ENCODE measurements at places on chromosomes 12 and 14. TPM values are rescaled to one million over a fixed set of nuclear protein-coding genes. Genes with fewer than 3 reads are reported as not detected.
A peak's percentile ranks its signal among the peaks of the same experiment; 100 is the strongest.

Gene RPGRIP1
- total RNA-seq = not detected

Gene SLC7A8
- 0.97 TPM for total RNA-seq

DNA sequence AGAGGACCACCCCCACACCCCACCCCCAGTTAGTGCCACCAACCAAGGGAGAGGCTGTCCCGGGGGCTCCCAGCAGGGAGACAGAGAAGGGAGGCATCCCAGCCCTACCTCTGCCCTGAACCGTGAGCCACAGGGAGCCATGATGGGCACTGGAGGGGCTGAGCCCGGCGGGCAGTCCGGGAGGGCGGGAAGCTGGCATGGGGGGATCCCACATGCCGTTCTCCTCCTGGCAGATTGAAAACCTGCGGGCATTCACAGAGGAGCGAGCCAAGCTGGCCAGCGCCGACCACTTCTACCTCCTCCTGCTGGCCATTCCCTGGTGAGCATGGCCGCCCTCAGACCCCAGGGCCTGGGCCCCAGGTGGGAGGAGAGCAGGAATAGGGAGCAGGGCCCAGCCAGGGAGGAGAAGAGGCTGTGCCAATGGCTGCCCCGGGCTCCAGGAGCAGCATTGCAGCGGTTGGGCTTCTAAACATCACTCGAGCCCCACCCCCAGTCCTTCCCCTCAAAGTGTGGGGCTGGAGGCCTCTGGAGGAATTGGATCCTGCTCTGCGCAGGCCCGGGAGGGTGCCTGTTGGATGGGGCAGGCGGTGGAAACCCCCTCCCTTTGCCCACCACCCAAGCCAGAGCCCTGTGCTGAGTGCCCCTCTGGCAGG, 14.5 kb upstream of the ADSS1 start:
- no peak for DNase-seq

GRCh38 chr12:75444429-75445136, 36.0 kb upstream of the GLIPR1 start:
- peak; percentile 22 for DNase-seq

GRCh38 chr12:75378354-75378753, 12.5 kb upstream of the GLIPR1L2 start:
- peak; percentile 74 for DNase-seq

GRCh38 chr14:66514213-66514612, 6.3 kb downstream of the GPHN start:
- peak; percentile 28 for DNase-seq

GRCh38 chr14:78917462-78917861, 747.3 kb downstream of the NRXN3 start:
- DNase-seq = no peak

Gene PUS7L
- 30.2 TPM for total RNA-seq

Gene GDF3
- total RNA-seq = not detected

All from fibroblast of villous mesenchyme (primary cell).